ENCODE measurements at places on chromosomes 6 and 20.
A peak's percentile ranks its signal among the peaks of the same experiment; 100 is the strongest.

GRCh38 chr6:41777551-41778285 lies 2.0 kb downstream of the FRS3 start:
- peaks cover 12% of the 10 kb centered on the region for H3K27me3 ChIP-seq
- no peak overlapping the region for H3K27ac ChIP-seq
- H3K4me1 ChIP-seq = peaks cover 15% of the 10 kb centered on the region

DNA sequence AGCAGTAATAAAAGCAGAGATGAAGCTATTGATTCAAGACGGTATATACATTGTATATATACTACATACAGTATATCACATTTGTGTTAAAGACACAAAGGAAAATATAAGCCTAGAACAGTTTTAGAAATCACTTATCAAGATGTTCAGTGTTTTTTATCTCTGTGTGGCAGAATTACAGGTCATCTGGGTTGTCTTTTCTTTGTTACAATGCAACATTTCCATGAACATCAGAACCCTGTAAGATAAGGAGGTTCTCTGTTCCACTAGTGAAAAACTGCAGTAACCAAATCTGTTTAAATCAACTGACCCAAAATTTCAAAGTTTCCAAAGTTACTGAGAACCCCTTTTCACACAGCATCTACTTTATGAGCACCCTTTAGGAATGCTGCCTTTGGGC lies 42.2 kb downstream of the B4GALT5 start:
- peaks cover 2% of the 10 kb centered on the region for H3K27me3 ChIP-seq
- H3K4me1 ChIP-seq = peaks cover 56% of the 10 kb centered on the region
- DNase-seq = no peak

GRCh38 chr6:133350928-133351327 lies 109.8 kb downstream of the EYA4 start:
- H3K4me1 ChIP-seq = no peaks in the 10 kb centered on the region
- no peak for DNase-seq
- no peaks in the 10 kb centered on the region for H3K36me3 ChIP-seq
- no peak overlapping the region for H3K4me3 ChIP-seq
- H3K27ac ChIP-seq = no peak overlapping the region

- H3K36me3 ChIP-seq = peaks cover 27% of the 10 kb centered on the region
- no peak overlapping the region for H3K4me3 ChIP-seq
- H3K4me1 ChIP-seq = peaks cover 35% of the 10 kb centered on the region
- H3K27me3 ChIP-seq = no peaks in the 10 kb centered on the region
- no peak overlapping the region for H3K27ac ChIP-seq
- DNase-seq = no peak
Observed at GRCh38 chr6:16723826-16724225, 37.4 kb downstream of the ATXN1 start.

DNA sequence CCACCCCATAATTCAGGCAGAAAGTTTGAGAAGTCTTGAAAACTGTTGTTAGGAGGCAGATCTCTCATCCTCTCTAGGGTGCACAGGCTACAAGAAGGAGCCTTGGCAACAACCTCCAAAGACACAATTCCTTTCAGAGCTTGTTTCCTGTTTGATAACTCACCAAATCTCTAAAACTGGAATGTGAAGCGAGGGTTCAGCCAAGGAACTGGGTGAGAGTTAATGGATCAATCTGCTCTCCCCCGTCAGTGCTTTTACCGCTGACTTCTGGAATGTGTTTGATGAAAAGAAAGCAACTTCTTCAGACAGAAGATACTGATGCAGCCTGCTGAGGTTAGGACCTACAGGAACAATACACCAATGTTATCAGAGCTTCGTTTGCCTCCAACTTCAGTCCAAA lies 171.8 kb upstream of the BMP2 start:
- H3K4me3 ChIP-seq = no peak overlapping the region
- no peaks in the 10 kb centered on the region for H3K27me3 ChIP-seq
- H3K36me3 ChIP-seq = no peaks in the 10 kb centered on the region
- DNase-seq = no peak
- no peaks in the 10 kb centered on the region for H3K4me1 ChIP-seq
- H3K27ac ChIP-seq = no peak overlapping the region

- no peak for DNase-seq
- H3K27ac ChIP-seq = no peak overlapping the region
- H3K4me1 ChIP-seq = peaks cover 10% of the 10 kb centered on the region
- no peaks in the 10 kb centered on the region for H3K36me3 ChIP-seq
Observed at GRCh38 chr6:1538369-1538768, 71.3 kb upstream of the FOXC1 start.

GRCh38 chr6:21886542-21887151 lies 293.1 kb downstream of the SOX4 start:
- no peaks in the 10 kb centered on the region for H3K27me3 ChIP-seq
- peaks cover 9% of the 10 kb centered on the region for H3K36me3 ChIP-seq
- peaks cover 9% of the 10 kb centered on the region for H3K4me1 ChIP-seq
- no peak overlapping the region for H3K27ac ChIP-seq

DNA sequence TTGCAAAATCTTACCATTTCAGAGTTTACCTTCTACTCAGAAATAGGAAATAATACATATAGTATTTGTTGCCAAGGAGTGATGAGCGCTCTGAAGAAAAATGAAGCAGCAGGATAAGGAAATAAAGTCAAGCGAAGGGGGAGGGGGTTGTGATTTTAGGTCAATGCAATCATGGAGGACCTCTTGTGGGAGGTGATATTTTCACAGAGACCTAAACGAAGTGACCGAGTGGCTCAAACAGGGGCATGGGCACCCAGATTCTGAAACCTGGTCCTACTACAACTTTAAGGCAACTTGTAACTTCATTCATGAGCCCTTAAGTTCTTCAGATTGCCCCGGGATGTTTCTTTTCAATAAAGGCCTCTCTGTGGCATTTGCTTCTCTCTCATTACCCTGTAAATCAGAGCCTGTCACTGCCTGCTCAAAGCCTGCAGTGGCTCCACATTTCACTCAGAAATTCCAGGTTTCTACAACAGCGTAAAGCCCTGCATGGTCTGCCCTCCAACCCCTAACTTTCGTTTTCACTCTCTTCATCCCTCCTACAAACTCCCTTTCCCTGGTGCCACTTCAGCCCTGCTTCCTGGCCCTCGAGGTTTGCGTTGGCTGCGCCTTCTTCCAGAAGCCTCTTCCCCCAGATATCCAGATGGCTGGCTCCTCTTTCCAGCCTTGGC lies 162.7 kb downstream of the TBC1D7 start:
- H3K27me3 ChIP-seq = peaks cover 8% of the 10 kb centered on the region
- H3K4me3 ChIP-seq = no peak overlapping the region
- no peak overlapping the region for H3K27ac ChIP-seq
- H3K4me1 ChIP-seq = peaks cover 5% of the 10 kb centered on the region

GRCh38 chr6:52545406-52546119 lies 31.3 kb downstream of the TRAM2 start:
- peaks cover 3% of the 10 kb centered on the region for H3K4me1 ChIP-seq
- no peak overlapping the region for H3K27ac ChIP-seq
- no peaks in the 10 kb centered on the region for H3K36me3 ChIP-seq
- no peak overlapping the region for H3K4me3 ChIP-seq
- peaks cover 2% of the 10 kb centered on the region for H3K27me3 ChIP-seq

DNA sequence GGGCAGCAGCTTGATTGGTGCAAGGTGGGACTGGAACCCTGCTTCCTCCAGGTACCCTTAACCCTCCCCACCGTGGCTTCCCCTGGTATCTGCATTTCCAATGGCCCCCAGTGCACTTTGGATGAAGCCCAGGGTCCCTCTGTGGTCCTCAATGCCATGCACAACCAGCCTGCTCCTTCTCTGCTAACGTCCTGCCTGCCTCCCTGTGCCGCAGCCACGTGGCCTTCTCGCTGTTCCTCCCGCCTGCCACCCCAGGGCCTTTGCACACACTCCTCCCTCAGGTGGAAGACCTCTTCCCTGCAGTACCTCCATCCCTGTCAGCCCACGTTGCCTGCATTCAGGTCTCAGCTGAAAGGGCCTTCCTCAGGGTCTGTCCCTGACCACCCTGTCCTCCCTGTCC lies 101.6 kb downstream of the BMP7 start:
- H3K27ac ChIP-seq = no peak overlapping the region
- no peak overlapping the region for H3K4me3 ChIP-seq
- H3K4me1 ChIP-seq = no peaks in the 10 kb centered on the region
- H3K36me3 ChIP-seq = no peaks in the 10 kb centered on the region
- H3K27me3 ChIP-seq = no peaks in the 10 kb centered on the region

DNA sequence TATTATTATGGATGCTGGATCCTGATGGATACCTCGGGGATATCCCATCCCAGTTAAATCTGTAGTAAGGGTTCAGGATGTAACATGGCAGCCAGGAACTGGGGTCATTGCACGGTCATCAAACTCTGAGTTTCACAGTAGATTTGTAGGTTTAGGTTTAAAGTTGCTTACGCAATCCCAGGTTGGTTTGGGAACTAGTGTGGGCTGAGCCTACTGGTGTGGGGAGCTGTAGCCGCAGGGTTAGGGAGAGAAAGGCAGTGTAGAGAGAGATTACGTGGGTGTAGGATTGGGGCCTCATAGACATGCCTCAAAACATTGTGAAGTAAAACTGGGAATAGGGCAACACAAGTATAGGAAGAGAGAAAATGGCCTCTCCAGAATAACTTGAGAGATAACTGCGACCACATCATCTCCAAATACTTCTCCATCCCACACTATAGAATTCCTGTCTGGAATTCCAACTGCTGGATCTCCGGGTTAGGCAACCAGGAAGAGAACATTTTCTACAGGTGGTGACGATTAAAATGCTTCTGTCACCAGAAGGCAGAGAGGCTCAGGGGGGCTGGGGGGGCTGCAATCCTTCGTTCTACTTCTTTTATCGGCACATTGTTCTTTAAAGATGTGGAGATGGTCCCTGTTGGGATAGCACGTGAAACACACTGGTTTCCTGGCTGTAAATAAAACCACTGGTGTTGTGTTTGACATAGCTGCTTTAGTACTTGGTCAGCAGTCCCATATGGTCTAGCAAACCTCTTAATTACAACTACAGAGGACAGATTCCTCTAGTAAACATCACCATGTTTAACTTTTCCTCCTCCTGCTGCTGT lies 44.9 kb upstream of the TMEM170B start:
- no peak overlapping the region for H3K27ac ChIP-seq
- peaks cover 10% of the 10 kb centered on the region for H3K4me1 ChIP-seq
- peaks cover 7% of the 10 kb centered on the region for H3K27me3 ChIP-seq
- H3K4me3 ChIP-seq = no peak overlapping the region
- no peaks in the 10 kb centered on the region for H3K36me3 ChIP-seq
- no peak for DNase-seq

DNA sequence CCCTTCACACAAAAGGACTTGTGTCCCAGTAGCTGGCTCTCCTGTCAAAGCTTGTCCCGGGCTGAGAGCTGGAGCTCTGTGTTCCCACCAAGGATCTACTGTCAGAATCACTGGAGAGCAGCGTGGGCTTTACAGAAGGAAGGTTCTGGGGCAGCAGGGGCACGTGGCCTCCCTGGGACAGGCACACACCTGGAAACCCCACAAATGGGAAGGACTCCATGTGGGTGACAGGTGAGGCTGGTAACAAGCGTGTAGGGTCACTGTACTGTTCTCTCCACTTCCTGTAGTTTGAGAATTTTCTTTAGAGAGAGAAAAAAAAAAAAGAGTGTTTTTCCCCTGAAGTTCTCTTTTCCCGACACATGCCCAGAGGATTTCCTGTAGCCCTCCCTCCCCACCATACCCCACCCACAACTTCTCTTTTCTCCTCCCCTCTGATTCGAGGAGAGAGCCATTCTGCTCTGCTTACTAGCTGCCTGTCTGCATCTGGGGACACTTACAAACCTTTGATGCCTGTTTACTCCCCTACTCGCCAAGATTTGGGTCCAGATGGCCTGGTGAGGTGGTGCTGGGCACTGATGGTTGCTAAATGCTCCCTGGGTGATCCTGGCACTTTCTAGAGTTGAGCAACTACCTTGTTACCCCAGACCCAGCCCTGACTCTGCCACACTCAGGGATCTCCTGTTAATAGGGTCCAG lies 84.1 kb upstream of the SIRPA start:
- H3K27ac ChIP-seq = no peak overlapping the region
- H3K4me3 ChIP-seq = no peak overlapping the region
- peaks cover 8% of the 10 kb centered on the region for H3K4me1 ChIP-seq
- H3K27me3 ChIP-seq = peaks cover 46% of the 10 kb centered on the region
- no peaks in the 10 kb centered on the region for H3K36me3 ChIP-seq

GRCh38 chr6:167337675-167338449 lies 13.0 kb downstream of the TTLL2 start:
- no peak overlapping the region for H3K27ac ChIP-seq
- H3K27me3 ChIP-seq = no peaks in the 10 kb centered on the region
- no peaks in the 10 kb centered on the region for H3K4me1 ChIP-seq
- H3K36me3 ChIP-seq = no peaks in the 10 kb centered on the region
- DNase-seq = no peak

- H3K4me1 ChIP-seq = no peaks in the 10 kb centered on the region
- no peaks in the 10 kb centered on the region for H3K27me3 ChIP-seq
- DNase-seq = no peak
- H3K4me3 ChIP-seq = no peak overlapping the region
- no peaks in the 10 kb centered on the region for H3K36me3 ChIP-seq
Observed at GRCh38 chr6:162856885-162857284, 129.1 kb downstream of the PACRG start.

GRCh38 chr6:144548536-144548935 lies 263.4 kb downstream of the UTRN start:
- H3K4me3 ChIP-seq = no peak overlapping the region
- no peaks in the 10 kb centered on the region for H3K27me3 ChIP-seq
- no peak for DNase-seq
- H3K27ac ChIP-seq = no peak overlapping the region
- H3K4me1 ChIP-seq = peaks cover 3% of the 10 kb centered on the region

DNA sequence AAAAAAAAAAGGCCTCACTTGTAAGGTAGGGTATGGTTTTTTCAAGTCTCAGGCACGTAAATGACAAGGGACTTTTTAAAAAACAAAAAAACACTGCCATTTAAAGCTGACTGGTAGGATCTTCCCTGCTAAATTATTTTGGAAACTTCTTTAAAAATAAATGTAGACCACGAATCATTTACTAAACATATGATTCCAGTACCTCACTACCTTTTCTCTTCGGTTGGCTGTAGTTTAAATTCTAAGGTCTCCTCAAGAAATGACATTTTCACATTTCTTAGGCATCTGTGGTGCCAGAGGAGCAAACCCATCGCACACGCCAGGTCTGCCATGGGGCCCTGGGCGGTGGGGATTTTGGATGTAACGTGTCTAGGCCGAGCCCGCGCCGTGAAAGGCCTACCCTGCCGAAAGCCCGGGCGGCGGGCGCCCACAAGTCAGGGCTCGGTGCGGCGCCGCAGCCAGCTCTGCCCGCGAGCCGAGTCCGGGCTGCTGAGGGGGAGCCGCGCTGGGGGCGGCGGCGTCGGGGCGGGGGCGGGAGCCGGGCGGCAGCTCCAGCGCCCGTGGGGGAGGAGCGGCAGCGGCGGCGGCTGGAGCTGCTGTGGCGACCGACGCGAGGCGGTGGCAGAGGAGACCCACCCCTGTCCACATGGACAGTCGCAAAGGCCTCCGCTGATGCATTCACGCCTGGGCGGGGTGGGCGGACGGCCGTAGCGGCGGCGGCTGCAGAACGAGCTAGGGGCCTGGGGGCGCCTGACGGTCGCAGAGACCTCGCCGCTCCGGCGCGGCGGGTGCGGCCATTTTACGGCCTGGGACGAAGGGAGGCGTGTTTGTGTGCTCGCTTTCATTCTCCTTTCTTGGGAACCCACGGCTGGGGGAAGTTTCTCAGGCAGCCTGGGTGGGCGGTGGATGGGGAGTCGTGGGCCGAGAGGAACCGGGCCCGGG lies at the start of gene SENP6:
Gene SENP6 (plus strand): TSS at position 577 of the 942 bp plus-strand sequence. CDS start 645 bp downstream, outside the sequence.
- peaks cover 16% of the 10 kb centered on the region for H3K36me3 ChIP-seq
- peaks cover 49% of the 10 kb centered on the region for H3K4me1 ChIP-seq
- peak within 1 kb of the TSS; percentile 98 for H3K27ac ChIP-seq
- peak; percentile 74 for DNase-seq

GRCh38 chr6:48714250-48714649 lies 603.3 kb upstream of the PTCHD4 start:
- H3K36me3 ChIP-seq = no peaks in the 10 kb centered on the region
- H3K27ac ChIP-seq = no peak overlapping the region
- DNase-seq = no peak
- no peaks in the 10 kb centered on the region for H3K4me1 ChIP-seq
- no peak overlapping the region for H3K4me3 ChIP-seq

- H3K27ac ChIP-seq = no peak overlapping the region
- no peaks in the 10 kb centered on the region for H3K4me1 ChIP-seq
- DNase-seq = no peak
- no peak overlapping the region for H3K4me3 ChIP-seq
- H3K27me3 ChIP-seq = no peaks in the 10 kb centered on the region
Observed at GRCh38 chr20:13857961-13858360, 73.1 kb downstream of the NDUFAF5 start.
